Activated CD4-positive, alpha-beta T cell treated with anti-CD3 and anti-CD28 coated beads, Interleukin-2, amount 50 U/mL, for 1 hour (primary cell): ENCODE measurements at places on chromosomes 4 and X.
A peak's percentile ranks its signal among the peaks of the same experiment; 100 is the strongest.

DNA sequence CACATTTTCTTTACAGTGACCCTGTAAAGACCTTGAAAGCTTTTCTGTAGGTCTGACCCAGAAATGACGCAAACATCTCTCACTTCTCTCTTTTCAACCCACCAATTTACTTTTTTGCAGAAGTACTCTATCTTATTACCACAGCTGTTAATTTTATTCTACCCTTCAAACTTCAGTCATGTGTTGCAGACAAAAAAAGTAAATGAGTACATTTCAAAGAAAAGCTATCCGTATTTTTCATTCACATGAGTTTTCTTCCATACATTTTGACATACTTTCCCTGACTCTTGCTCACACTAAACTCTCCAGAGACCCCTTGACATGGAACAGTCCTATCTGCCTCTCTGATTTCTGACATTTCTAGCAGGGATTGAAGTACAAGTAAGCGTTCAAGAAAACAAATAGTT, 51.7 kb downstream of the SLC7A11 start:
- DNase-seq, result no peak

DNA sequence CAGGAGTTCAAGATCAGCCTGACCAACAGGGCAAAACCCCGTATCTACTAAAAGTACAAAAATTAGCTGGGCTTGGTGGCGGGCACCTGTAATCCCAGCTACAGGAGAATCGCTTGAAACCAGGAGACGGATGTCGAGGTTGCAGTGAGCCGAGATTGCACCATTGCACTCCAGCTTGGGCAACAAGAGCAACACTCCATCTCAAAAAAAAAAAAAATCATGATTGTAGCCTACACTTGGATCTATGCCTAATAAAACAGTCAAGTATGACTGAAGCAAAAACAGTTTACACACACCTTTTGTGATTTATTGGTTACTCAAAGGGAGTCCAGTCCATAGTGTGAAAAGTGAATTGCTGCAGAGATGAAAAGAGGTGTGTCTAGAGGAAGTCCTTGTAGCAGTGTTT, 34.7 kb upstream of the TASL start:
- no peak for DNase-seq

GRCh38 chrX:20263474-20263873, 3.2 kb downstream of the RPS6KA3 start:
- DNase-seq, result no peak

DNA sequence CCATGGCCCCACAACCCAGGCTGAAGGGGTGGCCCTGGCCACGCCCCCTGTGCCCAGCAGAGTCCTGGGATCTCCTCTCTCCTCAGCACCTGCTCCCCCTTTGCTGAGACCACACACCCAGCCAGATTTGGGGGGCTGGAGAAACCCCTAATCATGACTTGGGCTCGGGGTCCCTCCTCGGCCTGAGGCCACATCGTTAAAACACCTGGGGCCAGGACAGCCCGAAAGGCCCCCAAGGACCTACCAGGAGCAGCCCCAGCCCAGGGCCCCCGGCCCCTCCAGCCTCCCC, 116.7 kb downstream of the FAM53A start:
- DNase-seq, result no peak

- DNase-seq, result no peak
Measured at GRCh38 chr4:153955327-153955726, 166.4 kb upstream of the SFRP2 start.

GRCh38 chr4:100278567-100278966, 88.3 kb upstream of the DDIT4L start:
- DNase-seq, result no peak

GRCh38 chr4:74608151-74608949, 163.4 kb downstream of the AREG start:
- no peak for DNase-seq

DNA sequence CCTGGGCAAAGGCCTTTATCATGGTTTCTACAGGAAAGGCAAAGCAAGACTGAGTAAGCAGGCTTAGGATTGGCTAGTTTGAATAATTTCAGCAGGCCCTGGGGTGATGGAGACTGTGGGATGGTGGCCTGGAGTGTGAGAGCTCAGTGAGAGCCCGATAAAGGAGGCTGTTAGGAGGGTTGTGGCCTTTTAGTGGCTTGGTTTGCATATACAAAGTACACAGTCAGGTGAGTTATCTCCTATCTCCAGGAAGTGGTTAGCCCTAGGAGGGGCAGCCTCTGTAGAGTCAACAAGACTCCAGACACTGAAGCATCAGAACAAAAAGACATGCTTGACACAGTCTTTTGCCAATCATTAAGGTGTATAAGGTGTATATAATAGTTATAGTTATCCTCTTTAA, 157.2 kb downstream of the CFAP299 start:
- peak; percentile 35 for DNase-seq

DNA sequence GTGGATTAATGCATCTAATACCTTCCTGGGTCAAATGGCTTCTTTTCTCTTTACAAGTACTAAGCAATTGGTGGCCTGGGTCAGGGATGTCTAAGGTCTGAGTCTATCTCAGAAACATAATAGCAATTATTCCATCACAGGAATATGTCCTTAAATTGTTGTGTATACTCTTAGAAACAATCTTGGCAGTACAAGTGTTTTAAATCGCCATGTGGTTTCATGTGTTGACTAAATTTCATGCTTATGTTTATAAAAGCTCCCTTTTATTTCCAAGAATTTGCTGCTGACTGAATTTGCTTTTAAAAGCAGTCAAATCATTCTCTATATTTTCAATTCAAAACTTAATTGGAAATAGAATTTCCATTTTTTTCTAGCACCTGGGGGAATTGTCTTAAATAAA, 125.3 kb upstream of the PACRGL start:
- no peak for DNase-seq

DNA sequence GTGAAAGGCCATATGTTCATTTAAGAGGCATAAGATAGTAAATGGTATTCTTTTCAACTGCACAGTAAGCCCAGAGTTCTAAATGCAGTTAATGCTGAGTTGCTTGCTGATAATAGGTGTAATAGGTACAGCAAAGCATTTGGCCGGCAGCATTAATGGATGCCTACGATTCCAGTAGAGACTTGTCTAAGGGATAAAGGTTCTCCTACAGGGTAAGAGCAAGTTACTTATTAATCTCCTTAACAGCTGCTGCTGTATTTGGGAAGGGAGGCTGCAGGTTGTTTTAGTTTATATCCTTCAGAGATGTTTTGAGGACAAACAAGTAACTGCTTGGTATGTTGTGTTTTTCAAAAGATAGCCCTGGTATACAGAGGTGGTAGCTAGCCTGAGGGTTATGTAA, 16.8 kb downstream of the TSPAN7 start:
- no peak for DNase-seq

- DNase-seq, result no peak
Measured at GRCh38 chr4:160745126-160745525, 1418.7 kb downstream of the FSTL5 start.

- DNase-seq, result no peak
Measured at GRCh38 chr4:152936446-152937335, 568 bp downstream of the FHDC1 start.

- DNase-seq, result no peak
Measured at GRCh38 chr4:182554736-182555135, 311.5 kb downstream of the TENM3 start.

GRCh38 chr4:184812651-184813181, 13.1 kb downstream of the ACSL1 start:
- DNase-seq, result no peak

DNA sequence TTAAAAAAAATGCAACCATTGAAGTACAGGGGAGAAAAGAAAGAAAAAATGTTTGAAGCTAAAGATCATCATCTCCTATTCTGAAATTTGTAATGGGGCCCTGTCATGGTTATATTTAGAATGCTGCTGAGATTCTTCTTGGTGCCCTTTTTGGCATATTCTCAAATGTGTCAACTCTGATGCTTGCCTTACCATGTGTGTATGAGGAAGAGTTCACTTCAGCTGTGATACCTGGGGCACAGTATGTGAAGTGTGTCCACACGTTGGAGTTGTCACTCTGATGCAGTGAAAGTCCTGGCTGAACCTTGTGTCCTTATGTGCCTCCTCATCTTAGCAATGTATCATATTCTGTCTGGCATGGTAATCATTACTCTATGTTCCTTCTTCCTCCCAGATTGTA, 377.9 kb downstream of the RAPGEF2 start:
- DNase-seq, result no peak

- no peak for DNase-seq
Measured at GRCh38 chrX:22399437-22400192, 126.9 kb downstream of the CBLL2 start.

- peak; percentile 19 for DNase-seq
Measured at GRCh38 chrX:73214426-73215094, at the start of gene NAP1L2. Gene NAP1L2, minus strand, starts transcription at chrX:73214851. Its CDS starts 359 bp downstream, at chrX:73214492.

- DNase-seq, result no peak
Measured at GRCh38 chr4:12165616-12166015, 736.9 kb upstream of the HS3ST1 start.
